ENCODE measurements at places on chromosomes 7 and 10.

DNA sequence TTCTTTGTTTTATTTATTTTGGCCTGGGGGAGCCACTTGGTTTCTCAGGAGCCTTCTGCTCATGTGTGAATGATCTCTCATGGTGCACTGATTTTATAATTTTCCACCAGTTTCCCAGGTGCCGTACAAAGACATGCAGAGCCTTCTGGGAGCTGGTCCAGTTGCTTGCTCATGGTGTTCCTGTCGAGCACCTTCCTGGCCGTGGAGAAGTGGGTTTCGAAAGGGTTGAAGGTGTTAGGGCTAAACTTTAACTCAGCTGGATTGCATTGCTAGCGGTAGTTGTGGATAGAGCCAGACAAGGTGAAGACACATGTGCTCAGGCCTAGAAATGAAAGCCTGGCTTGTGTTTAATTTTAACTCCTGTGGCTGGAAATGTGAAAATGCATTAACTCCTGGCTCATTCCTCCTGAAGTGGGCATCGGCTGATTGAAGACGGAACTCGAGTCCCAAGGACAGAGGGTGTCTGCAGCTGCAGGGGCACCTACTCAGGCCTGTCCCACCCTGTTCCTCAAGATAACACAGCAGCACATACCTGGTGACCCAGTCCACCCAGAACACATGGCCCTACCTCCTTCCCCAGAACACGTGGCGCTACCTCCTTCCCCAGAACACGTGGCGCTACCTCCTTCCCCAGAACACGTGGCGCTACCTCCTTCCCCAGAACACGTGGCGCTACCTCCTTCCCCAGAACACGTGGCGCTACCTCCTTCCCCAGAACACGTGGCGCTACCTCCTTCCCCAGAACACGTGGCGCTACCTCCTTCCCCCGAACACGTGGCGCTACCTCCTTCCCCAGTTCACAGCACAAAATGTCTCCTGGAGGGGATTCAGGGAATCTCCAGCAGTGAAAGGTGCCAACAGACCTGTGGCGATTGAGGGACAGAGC lies 133.2 kb downstream of the WDR37 start:
- DNase-seq, result no peak

GRCh38 chr7:116021237-116021636 lies 9.3 kb downstream of the TFEC start:
- no peak for DNase-seq

DNA sequence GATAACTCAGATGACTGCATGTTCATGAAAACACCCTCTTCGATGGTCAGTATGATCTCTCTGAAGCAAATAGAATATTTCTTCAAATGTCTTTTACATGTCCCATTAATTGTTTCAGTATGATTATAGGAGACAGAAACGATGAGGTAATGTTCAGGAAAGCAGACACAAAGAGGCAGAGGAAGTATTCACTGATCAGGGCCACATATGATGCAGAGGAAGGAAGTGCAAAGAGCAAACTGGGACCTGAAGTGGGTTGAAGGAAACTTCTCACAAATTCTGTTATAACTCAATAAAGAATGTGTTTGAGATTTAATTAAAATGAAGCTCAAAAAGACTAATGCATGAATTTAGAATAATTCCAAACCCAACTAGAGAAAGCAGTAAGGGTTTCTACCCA lies 70.5 kb downstream of the TES start:
- DNase-seq, result no peak

GRCh38 chr10:67772894-67773511 lies 65.0 kb downstream of the DNAJC12 start:
- peak; percentile 85 for DNase-seq

DNA sequence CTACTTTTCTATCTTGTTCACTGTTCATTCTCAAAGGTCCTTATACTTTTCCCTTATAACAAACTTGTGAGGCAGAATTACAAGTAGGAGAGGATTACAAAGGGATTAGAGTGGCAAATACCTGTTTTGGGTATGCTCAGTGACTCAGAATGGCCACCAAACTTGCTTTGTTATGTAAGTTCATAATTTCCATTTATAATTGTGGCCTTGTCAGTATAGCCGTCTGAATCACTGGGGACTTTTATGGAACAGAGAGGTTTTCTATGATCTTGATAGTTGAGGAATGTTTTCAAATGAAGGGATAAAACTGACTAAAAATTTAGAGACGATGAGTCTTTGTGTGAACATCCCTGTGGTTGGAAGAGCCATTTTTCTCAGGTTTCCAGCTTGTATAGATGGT lies 116.2 kb downstream of the SND1 start:
- no peak for DNase-seq

GRCh38 chr10:106780632-106781031 lies 383.9 kb downstream of the SORCS1 start:
- DNase-seq, result no peak

DNA sequence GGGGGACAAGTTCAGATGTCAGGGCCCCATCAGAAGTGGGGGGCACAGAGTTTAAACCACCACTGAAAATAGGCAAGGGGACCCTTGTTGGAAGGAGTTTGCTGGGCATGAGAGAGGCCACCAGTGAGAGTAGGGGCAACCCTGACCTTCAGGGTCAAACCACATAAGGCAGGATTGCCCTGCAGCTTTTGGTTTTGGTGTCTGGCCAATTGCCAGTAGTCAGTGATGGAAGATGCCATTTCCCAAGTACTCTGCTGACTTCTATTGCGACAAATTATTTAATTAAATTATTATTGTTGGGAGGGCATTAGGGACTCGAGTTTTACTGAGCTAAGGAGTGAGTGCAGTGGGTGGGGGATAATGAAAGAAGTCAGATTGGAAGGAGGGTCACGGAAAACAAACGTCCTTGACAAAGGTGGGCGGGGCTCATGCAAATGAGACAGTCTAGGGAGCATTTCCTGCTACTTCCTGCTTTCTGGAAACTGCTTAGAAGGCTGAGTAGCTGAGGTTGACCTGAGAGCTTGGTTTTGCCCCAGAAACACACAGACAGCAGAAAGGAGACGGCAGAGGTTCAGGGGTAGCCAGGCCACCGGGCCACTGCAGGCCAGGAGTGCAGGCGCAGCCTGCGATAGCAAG lies 74.2 kb upstream of the ANLN start:
- DNase-seq, result no peak

DNA sequence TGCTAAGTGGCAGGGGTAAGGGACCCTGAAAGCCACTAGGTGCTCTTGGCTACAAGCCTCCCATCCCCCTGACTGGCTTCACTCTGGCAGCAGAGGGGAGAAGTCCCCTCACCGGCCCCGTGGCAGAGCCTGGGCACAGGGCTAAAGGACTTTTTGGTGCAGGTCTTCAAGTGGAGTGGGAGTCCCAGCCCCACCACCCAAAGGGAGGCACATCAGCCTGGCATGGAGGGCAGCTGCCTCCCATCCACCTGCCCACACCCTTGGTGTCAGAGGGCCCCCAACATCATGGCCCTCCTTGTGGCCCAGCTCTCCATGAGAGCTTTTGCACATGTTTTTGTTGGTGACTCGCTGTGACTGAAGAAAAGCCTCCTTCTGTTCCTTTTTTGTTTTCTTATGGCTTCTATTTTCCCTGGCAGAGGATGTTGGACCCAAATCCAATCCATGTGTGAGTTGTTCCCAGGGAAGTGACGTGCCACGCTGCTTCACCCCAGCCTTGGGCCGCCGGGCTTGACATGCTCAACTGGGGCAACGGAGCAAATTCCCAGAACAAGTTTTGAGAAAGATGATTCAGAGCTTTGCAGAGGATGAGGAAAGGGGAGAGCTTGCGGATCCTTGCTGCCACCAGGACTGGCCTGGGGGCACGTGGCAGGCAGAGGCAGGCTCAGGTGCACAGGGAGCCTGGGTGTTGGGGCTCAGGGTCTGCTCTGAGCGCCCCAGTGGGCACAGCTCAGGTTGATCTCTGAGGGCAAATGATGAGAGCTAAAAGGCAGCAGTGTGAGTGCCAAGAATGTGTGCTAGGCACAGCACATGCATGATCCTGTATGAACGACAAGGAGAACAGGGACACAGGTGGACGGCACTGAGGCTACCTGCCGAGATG lies 1.9 kb upstream of the AEBP1 start:
- DNase-seq, result no peak

- no peak for DNase-seq
Measured at GRCh38 chr10:122640921-122641320, 58.7 kb downstream of the C10orf120 start.

GRCh38 chr7:71133232-71133622 lies 1.3 kb downstream of the GALNT17 start:
- no peak for DNase-seq

- DNase-seq, result no peak
Measured at GRCh38 chr10:52187521-52188258, 126.4 kb upstream of the DKK1 start.

- no peak for DNase-seq
Measured at GRCh38 chr7:41907444-41907843, 204.6 kb upstream of the INHBA start.

- DNase-seq, result no peak
Measured at GRCh38 chr7:157150882-157151281, 12.2 kb downstream of the UBE3C start.

- no peak for DNase-seq
Measured at GRCh38 chr10:93719901-93720300, 17.5 kb upstream of the FRA10AC1 start.

GRCh38 chr7:50352282-50352681 lies 47.8 kb downstream of the IKZF1 start:
- no peak for DNase-seq

Data from common myeloid progenitor, CD34-positive (primary cell).